ENCODE measurements at places on chromosomes 11 and 22.

DNA sequence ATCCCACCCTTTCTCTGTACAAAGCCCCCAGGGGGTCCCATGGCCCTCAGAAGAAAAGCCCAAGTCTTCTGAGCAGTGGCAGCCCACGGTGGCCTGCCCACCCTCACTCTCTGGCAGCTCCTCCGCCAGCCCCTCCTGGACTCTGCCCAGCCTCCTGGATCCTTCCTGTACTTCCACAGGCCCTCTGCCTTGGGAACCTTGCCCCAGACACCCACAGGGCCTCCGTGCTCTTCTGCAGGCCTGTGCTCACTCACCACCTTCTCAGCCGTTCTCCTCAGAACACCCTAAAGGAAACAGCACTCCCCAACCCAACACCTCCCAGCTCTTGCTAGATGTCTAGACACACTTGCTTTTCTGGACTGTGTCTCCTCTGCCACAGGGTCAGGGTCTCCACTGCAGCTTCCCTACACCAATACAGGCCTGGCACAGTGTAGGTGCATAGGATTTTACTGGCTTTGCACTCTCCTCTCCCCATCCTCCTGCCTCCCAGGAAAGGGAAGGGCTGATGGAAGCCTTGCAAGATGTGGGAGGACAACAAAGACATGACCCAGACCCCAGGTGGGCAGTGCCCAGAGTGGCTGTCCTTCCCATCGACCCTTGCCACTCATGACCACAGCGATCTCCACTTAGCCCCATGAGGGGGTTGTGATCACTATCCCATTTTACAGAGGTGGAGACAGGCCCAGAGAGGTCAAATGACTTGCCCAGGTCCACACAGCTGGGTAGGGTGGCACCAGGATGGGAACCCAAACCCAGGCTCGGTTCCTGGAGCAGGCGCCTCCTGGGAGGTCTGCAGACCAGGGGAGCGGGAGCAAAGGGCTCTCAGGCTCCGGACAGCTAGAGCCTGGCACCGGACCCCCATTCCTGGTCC is 2.0 kb downstream of the SCARF2 start:
- no peak for DNase-seq

DNA sequence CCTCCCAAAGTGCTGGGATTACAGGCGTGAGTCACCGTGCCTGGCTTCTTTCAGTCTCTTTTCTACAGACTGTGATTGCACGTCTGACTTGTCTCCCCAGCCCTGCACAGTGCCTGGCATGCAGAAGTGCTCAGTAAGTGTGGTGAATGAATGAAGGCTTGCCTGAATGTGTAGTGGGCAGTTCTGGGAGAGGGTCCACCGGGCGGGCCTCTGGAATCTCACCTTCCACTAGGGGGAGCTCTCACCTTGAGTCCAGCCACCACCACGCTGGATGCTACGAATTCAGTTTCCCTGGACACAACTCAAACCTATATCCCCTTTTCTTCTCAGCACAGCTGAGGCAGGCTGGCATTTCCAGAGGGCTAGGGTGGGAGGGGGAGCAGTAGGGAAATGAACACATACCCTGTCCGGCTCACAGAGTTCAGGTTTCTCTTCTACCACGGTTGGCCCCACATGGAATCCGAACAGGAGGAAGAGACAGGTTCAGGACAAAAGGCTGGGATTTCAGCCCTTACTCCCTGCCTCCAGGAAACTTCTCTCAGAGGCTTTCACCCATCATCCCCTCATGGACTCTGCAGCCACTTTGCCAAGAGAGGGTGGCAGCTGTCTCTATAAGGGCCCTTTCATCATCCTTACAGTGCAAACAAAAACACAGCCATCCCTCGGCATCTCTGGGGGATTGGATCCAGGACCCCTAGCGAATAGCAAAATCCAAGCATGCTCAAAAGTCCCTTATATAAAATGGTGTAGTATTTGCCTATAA is 86.8 kb downstream of the NECTIN1 start:
- DNase-seq, result peak; percentile 49

GRCh38 chr11:126608658-126609057 is 253.2 kb downstream of the ST3GAL4 start:
- DNase-seq, result peak; percentile 66

DNA sequence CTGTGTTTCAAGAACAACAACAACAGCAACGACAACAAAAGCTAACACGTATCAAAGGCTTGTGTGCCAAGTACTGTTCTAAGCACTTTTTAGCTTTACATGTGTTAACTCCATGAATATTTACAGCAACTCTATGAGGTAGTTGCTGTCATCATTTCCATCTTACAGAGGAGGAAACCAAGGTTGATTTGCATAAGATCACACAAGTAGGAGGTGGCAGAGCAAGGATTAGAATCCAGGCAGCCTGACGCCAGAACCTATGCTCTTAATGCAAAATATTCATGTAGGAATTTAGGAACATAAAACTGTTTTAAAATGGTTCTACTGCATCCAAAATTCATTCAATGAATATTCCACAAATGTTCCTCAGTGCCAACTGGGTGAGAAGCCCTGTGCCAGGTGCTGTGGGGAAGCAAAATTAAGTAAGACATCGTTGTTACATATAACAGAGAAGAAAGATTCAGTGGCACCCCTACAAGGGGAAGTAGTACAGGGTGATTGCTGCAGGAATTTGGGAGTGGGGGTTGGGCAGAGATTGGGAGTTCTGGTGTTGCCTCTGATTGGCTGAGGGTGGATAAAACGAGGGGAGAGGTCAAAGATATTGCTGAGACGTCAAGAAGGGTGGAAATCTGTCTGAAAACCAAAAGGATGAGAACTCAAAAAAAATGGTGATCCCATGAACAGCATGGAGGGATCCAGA is 86.1 kb upstream of the ARHGAP20 start:
- no peak for DNase-seq

GRCh38 chr11:34916843-34917770 is 689 bp downstream of the PDHX start:
- no peak for DNase-seq

DNA sequence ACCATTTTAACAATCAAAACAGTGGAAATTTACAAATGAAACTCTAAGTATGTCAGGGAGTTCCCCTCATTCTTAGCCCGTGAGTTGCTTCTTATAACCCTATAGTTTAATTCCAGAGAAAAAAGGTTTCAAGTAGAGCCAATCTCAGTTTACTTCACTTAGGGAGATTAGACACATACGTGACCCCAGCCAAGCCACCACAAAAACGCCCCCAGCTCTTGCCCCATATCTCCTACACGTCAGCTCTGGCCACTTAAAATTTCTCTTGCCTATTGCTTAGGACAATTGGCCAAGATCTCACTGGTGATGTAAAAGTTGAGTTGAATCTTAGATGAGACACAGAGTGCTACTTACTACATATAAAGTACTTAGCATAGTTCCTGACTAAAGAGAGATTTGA is 166.4 kb downstream of the ETS1 start:
- DNase-seq, result no peak

DNA sequence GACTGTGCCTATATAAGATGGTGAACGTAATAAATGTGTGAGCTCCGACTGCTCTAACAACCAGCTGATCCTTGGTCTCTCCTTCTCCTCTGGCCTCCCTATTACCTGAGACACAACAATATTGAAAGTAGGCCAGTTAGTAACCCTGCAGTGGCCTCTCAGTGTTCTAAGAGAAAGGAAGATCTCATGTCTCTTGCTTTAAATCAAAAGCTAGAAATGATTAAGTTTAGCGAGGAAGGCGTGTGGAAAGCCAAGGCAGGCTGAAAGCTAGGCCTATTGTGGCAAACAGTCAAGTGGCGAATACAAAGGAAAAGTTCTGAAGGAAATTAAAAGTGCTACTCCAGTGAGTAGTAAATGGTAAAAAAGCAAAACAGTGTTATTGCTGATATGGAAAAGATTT is 39.5 kb downstream of the HIPK3 start:
- DNase-seq, result no peak

DNA sequence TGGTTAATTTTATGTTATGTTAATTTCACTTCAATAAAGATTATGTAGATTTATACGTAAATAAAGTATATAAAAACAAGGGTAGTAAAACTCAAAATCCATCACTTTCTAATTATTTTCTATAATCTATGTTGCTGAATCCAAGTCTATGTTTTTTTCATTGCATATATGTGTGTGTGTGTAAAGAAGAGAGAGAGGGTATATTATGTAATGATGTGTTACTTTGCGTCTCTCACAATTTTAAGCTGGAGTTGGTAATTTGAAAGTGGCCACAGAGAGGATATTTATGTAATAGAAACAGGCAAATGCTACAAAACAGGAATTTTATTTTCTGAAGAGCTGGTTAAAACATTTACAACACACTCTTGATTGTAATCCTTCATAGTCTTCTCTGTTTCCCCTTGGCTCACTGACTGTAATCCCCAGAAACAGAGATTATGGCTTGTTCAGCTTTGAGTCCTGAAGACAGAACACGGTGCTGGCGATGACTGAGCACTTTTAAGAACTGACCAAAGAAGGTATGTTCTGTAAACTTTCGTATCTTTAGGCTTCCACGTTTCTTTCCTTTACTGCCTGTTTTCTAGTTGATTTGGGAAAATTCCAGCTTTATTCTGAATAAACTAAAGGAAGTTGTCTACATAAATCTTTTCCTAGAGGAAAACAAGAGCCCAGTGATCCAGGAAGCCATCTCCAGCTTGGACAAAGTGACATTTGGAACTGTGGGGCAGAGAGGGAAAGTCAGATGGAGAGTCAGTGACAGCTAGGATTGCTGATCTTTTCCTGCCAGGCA is 43.6 kb downstream of the OR2AG2 start:
- DNase-seq, result no peak

DNA sequence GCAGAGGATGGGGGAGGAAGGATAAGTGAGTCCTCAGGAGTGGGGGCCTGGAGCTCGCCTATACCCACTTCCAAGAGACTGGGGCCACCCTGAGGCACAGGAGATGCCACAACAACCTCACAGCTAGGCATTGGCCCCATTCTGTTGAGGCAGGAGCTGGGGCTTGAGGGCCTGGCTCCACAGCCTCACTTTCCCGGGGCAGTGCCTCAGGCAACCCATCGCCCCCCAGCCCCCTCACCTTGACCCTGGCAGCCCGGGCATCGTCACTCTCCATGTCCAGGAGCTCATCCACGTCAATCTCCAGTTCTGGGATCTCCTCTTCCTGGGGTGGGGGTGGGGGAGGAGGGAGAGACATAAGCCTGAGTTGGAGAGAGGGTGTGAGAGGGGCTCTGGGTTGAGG is 1.8 kb downstream of the PPP1R14B start:
- DNase-seq, result no peak

GRCh38 chr11:126280595-126280994 is 2.3 kb upstream of the TIRAP start:
- DNase-seq, result no peak

- DNase-seq, result no peak
These were observed 52.8 kb downstream of the KCNJ4 start for GRCh38 chr22:38402204-38402603.

DNA sequence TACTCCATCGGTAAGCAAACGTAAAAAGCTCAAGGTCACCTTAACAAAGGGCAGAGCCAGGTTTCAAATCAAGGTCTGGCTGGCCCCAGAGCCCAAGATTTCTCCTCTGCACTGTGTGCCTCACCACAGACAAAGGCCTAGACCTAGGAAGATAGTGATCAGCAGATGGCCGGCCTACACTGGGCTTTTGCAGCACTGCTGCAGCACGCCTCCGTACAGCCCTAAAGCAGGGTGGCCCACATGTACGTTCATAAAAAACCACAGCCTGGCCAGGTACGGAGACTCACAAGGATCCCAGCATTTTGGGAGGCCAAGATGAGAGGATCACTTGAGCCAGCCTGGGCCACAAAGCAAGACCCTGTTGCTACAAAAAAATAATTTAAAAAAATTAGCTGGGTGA is 106.3 kb upstream of the PITPNB start:
- no peak for DNase-seq

DNA sequence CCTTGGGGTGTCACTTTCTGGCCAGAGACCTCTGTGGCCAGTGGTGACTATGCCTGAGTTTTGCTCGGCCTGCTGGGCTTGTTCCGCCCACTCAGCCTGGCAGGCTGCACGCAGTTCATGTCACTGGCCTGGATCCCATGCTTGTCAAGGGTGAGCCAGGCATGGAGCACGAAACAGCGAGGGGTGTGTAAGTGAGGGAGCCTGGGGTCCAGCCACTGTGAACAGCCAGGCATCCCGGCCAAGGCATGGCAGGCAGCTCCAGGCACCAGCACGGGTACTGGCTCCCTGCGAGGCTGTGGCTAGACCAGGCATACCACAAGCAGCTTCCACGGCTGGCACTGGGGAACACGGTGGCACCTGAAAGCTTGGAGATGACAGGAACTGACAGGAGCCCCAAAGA is 214.3 kb downstream of the LRRC4C start:
- no peak for DNase-seq

DNA sequence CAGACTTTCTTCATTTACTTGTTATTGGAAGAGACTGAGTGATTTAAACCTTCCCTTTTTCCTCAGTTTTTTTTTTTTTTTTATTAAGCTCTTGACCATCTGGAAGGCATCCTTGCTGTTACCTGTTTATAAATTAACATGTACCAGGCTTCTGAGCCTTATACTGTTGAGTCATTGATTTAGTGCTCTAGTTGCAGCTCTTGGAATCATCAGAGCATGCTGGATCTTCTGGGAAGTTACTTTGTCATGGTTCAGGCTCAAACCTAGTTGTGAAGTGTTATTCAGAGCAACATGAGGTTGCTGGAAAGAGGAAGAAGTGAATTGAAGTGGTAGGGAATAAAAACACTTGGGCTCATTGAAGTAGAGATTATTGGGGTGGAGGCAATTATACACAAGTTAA is 6.3 kb downstream of the ZDHHC5 start:
- no peak for DNase-seq

DNA sequence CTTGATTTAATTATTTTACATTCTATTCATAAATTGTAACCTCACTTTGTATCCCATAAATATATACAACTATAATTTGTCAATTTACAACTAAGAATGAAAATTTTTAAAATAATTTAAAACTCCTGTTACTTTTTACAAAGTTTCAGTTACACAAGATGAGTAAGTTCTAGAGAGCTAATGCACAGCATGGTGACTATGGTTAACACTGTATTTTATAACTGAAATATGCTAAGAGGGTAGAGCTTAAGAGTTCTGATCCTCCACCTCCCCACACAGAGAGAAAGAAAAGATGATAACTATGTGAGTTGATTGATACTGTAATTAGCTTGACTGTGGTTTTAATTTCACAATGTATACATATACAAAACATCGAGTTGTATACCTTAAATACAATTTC is 412.5 kb upstream of the DDI1 start:
- no peak for DNase-seq

DNA sequence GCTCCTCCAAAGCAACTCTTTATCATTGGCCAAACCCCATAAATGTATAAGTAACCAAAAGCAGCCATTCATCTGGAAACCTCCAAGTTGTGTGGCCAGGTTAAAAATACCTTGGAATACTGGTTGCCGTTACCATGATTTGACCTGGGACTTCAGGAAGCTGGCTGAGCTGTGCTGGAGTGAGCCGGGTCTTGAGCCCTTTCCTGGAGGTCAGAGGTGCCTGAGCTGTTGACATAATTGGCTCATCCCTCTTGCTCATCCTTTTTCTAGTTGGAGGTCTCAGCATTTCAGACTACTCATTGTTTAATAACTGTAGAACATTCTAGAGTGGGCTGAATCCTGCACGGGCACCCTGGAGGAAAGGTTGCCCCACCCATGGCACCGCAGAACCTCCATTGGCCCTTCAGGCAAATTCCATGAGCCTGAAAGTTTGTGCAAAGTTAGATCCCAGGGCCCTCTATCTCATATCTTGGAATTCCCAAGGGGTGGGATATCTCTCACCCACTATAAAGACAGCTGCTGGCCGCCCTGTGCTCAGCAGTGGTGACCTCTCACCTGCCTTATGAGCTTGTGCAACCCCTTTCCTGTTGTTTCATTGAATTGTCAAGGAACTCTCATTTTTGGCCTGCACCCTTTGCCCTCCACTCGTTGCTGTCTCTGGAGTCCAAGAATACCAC is 77.0 kb downstream of the C22orf31 start:
- no peak for DNase-seq
